Right forelimb (tissue), 1 donor: ENCODE measurements at places on chromosomes 4 and X.

GRCh38 chrX:153633048-153633447 is 14.0 kb upstream of the DUSP9 start:
- no peak for DNase-seq

DNA sequence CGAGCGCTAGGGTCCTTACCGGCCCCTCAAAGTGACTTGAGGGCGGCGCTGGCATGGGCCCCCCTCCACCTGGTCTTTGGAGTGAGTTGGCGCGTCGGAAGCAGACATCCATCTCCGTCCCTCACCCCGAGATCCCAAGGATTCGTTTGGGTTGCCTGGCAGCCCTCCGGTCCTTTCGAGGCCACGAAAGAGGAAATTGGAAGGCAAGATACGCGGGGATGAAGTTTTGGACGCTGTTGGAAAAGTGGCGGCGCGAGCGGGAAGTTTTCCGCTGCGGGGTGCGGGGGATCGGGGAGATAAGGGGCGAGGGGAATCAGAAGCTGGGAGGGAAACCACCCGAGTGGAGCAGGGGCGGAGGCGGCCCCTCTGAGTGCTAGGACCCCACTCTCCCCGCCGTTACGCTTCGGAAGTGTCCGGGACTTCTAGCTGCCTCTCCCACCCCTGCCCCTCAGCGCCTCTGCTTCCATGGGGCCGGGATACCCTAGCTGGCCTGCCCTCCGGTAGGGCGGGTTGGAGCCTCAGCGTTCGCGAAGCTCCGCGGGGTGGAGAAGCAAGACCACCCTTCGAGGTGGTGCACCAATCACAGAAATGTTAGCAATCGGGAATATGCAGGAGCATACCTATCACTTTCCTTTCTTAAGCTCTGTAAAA is 57.8 kb downstream of the FRMPD3 start:
- no peak for DNase-seq

GRCh38 chrX:107117993-107118321 is 665 bp downstream of the RBM41 start:
- no peak for DNase-seq

- no peak for DNase-seq
Measured at GRCh38 chr4:6472387-6473263, at the start of gene PPP2R2C. Gene PPP2R2C, minus strand, starts transcription at chr4:6472614. Its CDS starts 385 bp downstream, at chr4:6472229.

- no peak for DNase-seq
Measured at GRCh38 chr4:80201252-80202151, 4.2 kb downstream of the PRDM8 start.

DNA sequence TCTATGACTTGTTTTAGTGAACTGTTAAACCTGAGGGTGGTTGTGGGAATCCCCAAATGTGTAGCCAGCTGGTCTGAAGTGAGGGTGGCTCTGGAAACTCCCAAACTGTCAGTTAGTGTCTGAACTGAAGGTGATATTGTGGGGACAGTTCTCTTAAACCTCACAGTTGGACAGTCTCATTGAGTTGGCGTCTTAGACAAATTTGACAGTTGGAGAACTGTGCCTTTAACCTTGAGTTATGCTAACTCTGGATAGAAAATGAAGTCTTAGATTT is 20.7 kb upstream of the CTSO start:
- no peak for DNase-seq

GRCh38 chr4:54090804-54091623 is 8.9 kb upstream of the GSX2 start:
- no peak for DNase-seq

- no peak for DNase-seq
Measured at GRCh38 chrX:12563121-12563520, 228.1 kb upstream of the PRPS2 start.

- DNase-seq, result no peak
Measured at GRCh38 chr4:169114341-169114974, 104.4 kb upstream of the CBR4 start.

DNA sequence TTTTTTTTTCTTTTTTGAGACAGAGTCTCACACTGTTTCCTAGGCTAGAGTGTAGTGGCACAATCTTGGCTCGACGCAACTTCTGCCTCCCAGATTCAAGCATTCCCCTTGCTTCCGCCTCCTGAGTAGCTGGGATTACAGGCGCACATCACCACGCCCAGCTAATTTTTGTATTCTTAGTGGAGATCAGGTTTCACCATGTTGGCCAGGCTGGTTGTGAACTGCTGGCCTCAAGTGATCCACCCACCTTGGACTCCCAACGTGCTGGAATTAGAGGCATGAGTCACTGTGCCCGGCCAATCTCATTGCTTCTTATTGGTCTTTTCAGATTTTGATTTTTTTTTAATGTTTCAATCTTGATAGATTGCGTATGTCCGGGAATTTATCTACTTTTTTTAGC is 124.4 kb downstream of the NBDY start:
- no peak for DNase-seq

- DNase-seq, result no peak
Measured at GRCh38 chrX:150253959-150254620, 109.0 kb upstream of the MAMLD1 start.

DNA sequence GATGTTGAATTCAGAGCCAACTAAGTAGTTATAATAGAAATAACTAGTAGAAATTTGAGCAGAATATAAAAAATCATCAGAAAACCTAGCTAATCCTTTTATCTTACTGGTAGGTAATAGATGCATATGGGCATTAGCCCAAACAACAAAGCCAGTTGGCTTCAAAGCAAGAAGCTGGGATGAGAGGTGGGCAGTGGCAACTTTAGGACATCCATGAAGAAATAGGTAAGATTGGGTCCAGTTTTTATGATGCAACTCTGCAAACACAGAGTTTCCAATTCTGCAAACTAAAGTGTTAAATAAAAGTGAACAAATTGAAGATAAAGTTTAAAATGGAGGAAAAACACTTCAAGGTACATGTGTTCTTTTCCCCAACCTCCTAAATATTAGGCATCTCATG is 5.1 kb downstream of the PGRMC2 start:
- DNase-seq, result no peak

DNA sequence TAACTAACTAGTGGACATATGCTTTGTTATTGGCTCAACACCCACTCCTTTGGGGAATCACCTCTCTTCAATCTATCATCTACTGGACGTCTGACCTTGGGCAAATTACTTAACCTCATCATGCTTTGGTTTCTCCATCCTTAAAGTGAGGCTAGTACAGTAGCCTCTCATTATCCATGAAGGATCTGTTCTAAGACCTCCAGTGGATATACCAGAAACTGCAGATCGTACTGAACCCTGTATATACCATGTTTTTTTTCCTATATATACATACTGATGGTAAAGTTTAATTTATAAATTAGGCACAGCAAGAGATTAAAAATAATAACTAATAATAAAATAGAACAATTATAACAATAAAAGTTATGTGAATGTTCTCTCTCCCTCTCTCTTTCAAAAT is 56.2 kb downstream of the HMGB3 start:
- DNase-seq, result no peak

DNA sequence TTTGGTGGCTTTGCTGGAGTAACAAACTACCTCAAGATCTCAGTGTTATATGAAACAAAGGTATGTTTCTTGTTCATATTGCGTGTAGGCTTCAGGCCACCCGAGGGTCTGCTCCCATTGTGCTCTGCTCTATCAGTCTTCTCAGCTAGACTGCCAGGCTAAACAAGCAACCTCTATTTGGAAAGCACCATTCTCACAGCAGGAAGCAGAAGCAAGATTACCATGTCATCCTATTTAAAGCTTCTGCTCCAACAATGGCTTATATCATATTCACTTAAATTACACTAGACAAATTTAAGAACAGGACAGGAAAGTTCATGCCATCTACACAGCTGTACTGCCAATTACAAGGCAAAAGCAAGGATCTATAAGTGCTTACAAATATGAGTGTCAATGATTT is 385.8 kb downstream of the PPARGC1A start:
- DNase-seq, result no peak

DNA sequence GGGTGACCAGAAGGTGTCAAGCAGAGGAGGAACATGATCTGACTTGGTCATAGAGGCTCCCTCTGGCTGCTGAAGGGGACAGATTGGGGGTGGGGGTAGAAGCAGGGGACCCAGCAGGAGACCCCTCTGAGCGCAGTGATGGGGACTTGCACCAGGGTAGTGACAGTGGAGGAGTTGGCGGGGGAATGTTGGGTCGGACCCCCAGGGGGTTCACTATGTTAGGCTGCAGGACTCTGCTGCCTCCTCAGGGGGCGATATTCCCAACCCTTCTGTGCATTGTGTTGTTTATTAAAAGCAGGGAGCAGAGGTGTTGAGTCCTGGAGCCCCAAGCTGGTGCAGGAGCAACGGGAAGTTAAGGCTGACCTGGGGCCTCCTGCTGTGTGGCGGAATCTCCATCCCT is 8.8 kb downstream of the WDR13 start:
- no peak for DNase-seq

- DNase-seq, result no peak
Measured at GRCh38 chr4:16302648-16303047, 76.4 kb upstream of the TAPT1 start.

DNA sequence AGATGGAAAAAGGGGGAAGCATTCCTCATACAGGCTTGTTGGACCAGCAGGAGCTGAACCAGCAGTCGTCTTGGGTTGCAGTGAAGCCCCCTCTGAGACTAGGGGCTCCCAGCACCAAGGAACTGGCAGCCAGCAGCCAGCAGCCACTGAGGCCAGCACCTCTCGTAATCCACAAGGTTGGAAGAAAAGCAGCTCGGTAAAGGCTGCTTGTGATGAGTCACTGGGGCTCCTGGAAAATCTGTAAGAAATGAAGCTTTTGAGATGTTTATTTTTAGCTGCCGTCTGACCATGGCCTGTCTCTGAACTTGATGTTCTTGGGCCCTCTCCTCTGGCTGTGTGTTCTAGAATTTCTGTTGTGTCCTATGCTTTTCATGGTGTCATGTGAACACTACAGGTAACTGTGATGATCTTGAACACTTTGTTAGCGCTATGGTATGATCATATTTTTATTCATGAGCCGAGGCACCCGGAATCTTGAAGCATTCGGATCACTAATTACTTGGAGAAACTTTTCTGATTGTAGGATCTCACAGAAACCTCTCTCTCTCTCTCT is 18.6 kb downstream of the CLCN4 start:
- DNase-seq, result no peak

DNA sequence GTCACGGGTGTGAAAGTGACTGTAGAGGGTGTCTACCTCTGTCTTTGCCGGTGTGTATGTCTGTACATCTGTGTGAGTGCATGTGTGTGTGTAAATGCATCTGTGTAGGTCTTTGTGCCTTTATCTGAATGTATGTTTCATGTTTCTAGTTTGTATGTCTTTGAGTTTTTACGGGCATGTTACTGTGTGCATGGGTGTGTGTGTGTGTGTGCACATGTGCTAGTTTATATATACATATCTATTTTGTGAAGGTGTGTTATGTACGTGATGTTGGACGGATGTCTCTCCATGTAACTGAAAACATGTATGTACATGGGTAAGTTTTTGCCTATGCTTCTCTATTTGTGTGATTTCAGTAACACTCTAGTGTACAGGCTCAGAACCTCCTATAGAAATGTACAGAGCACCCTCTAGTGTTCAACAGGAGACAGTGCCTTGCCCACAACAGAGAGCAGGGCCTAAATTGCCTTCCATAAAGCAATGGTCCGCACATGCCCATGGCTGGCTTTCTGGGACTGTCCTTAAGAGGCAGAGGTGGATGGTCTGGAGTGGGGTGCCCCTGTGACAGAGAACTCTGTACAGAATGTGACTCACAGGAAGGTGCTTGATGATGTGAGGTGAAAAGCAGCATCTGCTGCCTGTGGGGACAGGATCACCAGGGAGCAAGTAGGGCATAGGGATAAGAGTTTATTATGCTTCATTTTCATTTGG is 343.5 kb downstream of the RAPGEF2 start:
- peak; percentile 60 for DNase-seq

DNA sequence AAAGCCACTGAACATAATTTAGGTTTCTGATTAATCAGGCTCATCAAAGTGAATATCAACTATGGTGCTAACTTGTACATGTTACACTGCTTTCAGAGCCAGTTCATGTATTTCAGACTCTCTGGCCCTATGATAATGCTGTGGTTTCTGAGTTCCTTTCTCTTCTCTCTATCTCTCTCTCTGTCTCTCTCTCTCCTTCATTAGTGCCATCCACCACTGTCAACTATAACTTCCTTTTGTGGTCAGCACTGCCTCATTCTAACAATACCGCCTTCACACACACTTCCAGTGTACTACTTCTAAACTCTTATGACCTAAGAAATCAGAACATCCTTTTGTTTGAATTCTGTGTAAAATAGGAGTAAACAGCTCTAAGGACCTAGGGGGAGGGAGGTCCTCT is 907.1 kb downstream of the RPA4 start:
- DNase-seq, result no peak

GRCh38 chrX:40434443-40434842 is 146.3 kb upstream of the ATP6AP2 start:
- no peak for DNase-seq

DNA sequence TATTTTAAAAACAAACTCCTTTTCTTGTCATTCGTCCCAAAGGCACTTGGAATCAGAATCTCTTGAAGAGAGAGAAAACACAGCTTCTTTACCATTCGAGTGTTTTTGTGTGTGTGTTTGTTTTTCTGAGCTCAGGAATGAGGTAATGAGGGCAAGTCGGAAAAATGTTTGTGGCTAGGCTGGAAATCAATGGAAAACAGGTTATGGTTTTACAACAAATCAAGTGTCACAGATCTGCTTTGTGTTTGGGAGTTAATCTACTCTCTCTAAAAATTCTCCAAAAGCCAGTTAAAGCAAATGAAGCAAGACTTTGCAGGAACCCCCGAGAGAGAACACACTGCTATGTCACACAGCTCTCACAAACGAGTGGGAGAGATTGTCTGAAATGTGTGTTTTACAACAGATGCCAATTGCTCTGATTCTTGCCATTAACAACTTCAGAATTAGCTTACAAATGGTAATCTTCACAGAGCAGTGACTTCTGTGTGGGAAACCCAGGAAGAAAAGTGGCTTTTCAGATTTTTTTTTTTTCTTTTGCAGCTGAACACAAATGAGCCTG is 264.1 kb downstream of the CBLL2 start:
- DNase-seq, result no peak

GRCh38 chr4:18480928-18481327 is 459.4 kb upstream of the LCORL start:
- no peak for DNase-seq

DNA sequence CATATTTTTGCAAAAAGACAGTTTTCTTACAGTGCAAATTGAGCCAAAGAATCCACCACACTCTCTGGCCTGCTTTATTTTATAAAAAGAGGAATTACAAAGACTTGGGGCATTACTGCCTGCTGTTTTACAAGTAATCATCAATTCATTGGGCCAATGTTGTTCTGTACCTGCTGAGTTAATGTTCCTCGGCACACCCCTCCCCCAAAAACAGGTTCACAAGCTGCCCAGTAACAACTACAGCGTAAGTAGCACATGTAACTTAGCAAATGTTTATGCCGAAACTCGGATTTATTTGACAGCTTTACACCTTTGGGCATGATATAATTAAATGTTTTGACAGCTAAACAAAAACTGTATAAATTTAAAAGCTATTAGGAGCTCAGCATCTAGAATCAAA is 214.6 kb upstream of the MAB21L2 start:
- DNase-seq, result no peak
